ENCODE measurements at places on chromosomes 4 and X.

DNA sequence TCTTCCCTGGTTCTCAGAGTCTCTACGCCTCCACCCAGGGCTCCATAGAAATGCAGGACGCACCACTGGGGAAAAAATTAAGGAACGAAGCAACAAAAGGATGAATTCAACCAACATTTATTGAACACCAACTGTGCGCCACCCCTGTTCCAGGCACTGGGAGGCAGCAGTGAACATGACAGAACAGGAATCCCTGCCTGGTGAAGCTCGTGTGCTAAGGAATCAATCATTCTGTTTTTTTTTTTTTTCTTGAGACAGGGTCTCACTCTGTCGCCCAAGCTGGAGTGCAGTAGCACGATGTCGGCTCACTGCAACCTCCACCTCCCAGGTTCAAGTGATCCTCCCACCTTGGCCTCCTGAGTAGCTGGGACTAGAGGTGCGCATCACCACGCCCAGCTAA, 1.9 kb upstream of the FTSJ1 start:
- DNase-seq: no peak

DNA sequence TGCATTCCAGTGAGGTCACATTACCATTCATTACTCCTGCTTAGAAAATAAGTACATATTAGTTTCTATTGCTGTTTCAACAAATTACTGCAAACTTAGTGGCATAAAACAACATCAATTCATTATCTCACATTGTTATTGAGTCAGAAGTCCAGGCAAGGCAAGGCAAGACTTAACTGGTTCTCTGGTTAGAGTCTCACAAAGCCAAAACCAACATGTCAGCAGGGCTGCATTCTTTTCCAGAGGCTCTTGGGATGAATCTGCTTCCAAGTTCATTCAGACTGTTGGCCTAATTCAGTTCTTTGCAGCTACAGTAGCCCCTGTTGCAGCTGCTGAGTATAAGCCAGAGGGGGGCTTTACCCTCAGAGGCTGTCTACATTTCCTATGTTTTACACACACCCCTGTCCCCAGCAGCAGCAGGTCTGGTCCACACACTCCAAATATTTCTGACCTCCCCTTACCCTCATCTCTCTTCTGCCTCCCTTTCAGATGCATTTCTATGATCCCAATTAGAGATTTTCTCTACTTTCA, 892.1 kb upstream of the EPHA5 start:
- DNase-seq: no peak

GRCh38 chrX:125004799-125005198, 314.9 kb upstream of the TEX13C start:
- no peak for DNase-seq

GRCh38 chr4:7526491-7526890, 91.8 kb upstream of the PSAPL1 start:
- no peak for DNase-seq

- no peak for DNase-seq
Measured at GRCh38 chr4:146029147-146029546, 90.5 kb upstream of the ZNF827 start.

DNA sequence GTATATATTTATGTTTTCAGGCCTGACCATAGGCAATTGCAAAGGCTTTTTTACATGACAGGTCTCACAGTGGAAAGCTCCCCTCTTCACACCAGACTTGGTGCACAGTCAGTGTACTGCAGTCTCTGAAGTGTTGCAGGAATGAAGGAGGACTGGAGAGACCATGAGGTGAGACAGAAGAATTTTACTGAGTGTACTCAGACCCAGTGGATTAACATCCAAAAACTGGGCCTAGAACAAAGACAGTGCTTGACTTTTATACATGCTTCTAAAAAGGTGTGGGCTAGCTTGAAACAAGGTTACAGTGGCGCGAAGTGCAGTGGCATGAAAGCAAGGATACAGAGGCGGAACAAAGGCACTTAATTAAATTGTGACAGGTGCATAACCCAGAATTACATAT, 822.9 kb downstream of the RAPGEF2 start:
- no peak for DNase-seq

DNA sequence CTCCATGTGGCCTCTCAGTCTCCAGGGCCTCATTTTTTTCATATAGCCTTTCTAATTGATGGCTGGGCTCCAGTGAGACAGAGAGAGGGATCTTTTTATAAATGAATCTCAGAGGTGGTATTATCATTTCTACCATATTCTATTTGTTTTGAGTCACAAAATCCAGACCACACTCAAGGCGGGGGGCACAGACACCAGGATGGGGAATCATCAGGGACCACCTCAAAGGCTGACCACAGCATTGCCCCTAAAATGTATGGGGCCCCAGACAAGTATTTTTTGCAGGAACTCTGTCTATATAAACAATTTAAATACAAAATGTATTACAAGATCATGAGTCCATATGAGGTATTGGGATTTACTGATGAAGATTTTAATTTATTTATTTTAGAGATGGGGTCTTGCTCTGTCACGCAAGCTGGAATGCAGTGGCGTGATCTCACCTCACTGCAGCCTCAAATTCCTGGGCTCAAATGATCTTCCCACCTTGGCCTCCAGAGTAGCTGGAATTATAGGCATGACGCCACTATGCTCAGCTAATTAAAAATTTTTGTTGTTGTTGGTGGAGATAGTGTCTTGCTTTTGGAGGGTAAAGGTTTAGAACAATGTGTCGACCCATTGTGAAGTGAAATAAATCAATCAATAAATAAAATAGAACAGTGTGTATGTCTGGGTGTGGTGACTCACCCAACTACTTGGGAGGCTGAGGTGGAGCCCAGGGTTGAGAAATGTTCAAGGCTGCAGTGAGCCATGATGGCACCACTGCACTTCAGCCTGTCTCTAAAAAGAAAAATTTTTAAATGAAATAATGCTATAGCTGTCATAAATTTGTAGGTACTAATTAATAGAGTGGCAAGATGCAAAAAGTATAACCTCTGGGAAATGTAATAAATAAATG, 29.4 kb downstream of the WDR13 start:
- no peak for DNase-seq

DNA sequence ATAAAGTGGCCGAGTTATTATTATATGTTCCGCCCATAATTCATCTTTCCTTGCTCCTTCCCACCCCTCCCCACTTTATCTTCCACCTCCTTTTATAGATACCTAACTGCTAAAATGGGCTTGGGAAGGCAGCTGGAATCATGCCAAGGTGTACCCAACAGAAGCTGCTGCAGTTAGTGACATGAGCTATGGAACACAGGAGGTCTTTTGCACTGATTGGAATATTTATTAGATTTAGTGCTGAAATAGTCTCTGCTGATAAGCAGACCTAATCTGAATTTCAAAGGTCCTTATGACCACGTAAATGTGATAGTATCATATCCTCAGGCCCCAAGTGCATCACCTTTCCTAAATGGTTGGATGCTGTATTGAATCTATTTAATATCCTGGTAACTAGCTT, 64.9 kb downstream of the HMGB2 start:
- DNase-seq: no peak

DNA sequence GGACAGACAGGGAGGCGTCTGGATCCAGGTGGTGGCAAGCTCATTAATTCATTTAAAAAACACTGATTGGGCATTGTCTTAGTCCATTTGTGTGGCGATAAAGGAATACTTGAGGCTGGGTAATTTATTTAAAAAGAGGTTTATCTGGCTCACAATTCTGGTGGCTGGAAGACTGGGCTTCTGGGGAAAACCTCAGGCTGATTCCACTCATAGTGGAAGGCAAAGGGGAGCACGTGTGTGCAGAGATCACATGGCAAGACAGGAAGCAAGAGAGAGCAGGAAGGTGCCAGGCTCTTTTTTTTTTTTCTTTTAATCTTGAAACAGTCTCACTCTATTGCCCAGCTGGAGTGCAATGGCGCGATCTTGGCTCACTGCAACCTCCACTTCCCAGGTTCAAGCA, 100.2 kb upstream of the METTL14 start:
- DNase-seq: no peak

GRCh38 chrX:120823556-120823955, 52.1 kb downstream of the CT47B1 start:
- no peak for DNase-seq

- peak; percentile 62 for DNase-seq
Measured at GRCh38 chr4:77821775-77822174, 2.6 kb upstream of the CNOT6L start.

GRCh38 chr4:183097231-183098018, 1.6 kb upstream of the WWC2 start:
- no peak for DNase-seq

- DNase-seq: peak; percentile 18
Measured at GRCh38 chrX:41923978-41924683, 777 bp upstream of the CASK start.

GRCh38 chr4:153784166-153784699, 4.7 kb downstream of the SFRP2 start:
- no peak for DNase-seq

DNA sequence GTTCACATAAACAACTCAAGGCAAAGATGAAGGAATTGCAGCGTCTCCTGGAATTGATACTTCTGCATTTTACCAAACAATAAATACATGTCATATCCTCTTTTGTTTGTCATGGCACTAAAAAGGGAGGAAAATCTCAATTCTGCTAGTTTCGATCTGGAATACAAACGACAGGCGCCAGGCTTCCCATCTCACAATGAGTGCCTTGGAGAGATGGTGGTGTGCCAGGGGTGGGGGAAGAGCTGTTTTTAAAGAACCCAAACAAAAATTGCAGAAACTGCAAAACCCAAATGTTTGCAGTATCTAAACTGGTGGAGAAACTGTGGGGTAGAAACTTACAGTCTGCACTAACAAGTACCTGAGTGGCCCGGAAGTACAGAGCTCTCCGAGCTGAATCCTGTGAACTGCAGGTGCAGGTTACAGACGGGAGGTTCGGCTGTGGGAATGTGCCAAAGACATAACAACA, 53.0 kb upstream of the KLF3 start:
- DNase-seq: no peak

DNA sequence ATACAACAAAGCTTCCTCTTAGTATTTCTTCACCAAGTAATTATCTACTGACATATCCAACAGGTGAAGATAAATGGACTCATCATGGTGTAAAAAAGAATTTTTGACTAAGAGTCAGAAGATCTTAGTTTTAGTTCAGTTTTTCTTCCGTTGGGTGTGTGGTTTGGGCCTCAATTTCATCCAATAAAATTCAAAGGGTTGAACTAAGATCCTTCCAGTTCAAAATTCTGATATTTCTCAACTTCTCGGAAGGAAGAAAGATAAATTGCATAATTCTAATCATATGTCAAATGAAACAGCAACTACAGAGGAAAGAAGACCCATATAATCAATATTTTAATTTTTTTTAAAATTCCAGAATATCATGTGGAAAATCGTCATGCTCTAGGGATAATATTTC, 192.7 kb downstream of the SPRY1 start:
- no peak for DNase-seq

DNA sequence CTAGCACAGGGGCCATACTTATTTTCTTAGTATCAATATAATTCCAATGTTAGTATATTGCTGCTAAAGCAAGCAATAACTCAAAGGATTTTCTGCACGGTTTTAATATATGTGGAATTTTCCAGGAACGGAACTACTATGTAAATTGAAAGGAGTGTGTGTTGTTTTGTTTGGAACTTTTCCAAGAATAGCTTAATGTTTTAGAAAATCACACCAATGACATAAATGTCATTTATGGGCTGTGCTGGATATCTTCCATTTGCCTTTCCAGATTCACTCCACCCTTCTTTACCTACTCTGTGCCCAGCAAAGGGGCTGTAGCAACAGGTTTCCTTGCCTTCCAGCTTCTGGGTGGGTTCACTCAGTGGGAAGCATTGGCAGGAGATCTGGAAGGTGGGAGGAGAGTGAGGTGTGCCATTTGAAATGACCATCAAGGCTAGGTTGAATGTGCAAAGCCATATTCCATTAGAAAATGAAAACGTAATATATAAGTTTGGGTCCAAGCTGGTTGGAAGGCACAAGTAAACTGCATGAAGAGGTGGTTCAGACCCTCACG, 25.2 kb upstream of the ZFX start:
- no peak for DNase-seq

DNA sequence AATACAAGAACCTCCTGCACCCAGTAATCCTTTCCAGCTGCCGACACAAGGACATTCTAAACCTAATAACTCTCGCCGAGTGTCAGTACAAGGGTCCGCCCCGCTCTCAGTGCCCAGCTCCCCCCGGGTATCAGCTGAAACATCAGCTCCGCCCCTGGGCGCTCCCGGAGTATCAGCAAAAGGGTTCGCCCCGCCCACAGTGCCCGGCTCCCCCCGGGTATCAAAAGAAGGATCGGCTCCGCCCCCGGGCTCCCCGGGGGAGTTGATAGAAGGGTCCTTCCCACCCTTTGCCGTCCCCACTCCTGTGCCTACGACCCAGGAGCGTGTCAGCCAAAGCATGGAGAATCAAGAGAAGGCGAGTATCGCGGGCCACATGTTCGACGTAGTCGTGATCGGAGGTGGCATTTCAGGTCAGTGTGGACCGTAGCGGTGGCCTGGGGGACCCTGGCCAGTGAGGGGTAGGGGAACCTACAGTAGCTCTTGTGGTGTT, at the start of gene MAOA:
TSS of gene MAOA (plus strand) at position 295 of the 490 bp plus-strand sequence. CDS start at position 338, 43 bp downstream.
- DNase-seq: no peak

- no peak for DNase-seq
Measured at GRCh38 chr4:104763554-104764222, 269.0 kb upstream of the CXXC4 start.

DNA sequence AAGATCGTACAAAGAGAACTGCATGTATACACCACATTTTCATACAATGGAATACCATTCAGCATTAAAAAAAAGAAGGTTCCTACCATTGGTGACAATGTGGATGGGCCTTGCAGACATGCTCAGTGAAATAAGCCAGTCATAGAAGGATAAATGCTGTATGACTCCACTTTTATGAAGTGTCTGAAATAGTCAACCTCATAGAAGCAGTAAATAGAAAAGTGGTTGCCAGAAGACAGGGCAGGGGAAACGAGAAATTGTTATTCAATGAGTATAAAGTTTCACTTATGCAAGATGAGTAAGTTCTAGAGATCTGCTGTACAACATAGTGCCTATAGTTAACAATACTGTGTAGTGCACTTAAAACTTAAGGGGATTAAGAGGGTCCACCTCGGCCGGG, 257.5 kb upstream of the FTHL17 start:
- DNase-seq: no peak

GRCh38 chr4:98887145-98887544, 41.8 kb downstream of the EIF4E start:
- no peak for DNase-seq

- DNase-seq: no peak
Measured at GRCh38 chr4:61678297-61678696, 478.2 kb downstream of the ADGRL3 start.

GRCh38 chrX:108044554-108045256, at the start of gene VSIG1:
TSS of gene VSIG1 (plus strand) at chrX:108045065. CDS start at chrX:108045131, 66 bp downstream.
- no peak for DNase-seq

All from naive B cell (primary cell).